ENCODE measurements at places on chromosomes 6 and 20.
A peak's percentile ranks its signal among the peaks of the same experiment; 100 is the strongest.

DNA sequence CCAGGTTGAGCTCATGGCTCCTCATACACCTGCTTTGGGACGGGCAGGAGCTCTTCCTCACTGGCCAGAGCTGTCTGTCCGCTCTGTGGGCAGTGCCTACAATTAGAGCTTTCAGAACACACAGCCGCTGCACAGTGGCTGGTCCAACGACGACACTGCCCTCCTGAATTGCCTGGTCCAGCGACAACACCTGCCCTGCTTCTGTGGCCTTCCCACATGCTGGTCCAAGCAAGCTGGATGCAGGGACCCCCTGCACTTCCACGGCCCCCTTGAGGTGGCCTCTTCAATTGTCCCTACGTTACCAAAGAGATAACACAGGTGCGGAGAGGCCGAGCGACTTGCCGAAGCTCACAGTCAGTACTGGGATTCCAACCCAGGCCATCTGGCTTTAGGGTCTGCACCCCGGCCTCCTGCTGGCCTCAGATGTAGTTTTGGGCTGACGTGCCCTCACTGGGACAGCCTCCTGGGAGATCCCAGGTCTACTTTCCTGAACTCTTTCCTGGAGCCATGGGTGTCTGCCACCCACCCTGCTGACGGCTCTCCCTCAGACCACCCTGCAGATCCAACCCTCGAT, 1.4 kb upstream of the CHRNA4 start:
- DNase-seq, result no peak

- DNase-seq, result no peak
Measured at GRCh38 chr6:35510916-35511561, 1.7 kb downstream of the TULP1 start.

- no peak for DNase-seq
Measured at GRCh38 chr6:170146640-170147039, 144.2 kb downstream of the DLL1 start.

GRCh38 chr20:54167909-54168872, 5.6 kb downstream of the CYP24A1 start:
- no peak for DNase-seq

DNA sequence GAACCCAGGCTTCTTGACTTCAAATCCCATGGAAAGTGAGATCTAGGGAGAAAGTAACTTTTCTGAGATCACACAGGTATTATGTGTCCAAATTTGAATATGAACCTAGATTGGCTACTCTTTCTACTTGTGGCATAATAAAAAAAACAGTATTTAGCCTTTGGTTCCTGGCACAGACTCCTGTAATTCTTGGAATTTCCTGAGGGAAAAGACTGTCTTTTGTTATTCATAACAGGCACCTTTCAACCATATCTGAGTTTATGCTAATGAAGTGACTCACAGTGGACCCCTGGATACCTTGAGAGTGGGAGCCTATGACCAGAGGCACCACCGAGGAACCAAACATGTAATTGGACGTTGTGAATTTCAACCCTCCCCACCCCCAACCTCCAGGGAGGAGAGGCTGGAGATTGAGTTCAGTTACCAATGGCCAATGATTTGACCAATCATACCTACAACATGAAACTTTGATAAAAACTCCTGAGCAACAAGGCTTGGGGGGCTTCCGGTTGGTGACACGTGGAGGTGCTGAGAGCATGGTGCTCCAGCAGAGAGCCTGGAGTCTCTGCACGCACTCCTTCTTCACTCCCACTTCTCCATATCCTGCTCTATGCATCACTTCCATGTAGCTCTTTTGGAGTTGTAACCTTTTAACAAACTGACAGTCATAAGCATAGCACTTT, 48.8 kb downstream of the LAMA4 start:
- DNase-seq, result no peak

DNA sequence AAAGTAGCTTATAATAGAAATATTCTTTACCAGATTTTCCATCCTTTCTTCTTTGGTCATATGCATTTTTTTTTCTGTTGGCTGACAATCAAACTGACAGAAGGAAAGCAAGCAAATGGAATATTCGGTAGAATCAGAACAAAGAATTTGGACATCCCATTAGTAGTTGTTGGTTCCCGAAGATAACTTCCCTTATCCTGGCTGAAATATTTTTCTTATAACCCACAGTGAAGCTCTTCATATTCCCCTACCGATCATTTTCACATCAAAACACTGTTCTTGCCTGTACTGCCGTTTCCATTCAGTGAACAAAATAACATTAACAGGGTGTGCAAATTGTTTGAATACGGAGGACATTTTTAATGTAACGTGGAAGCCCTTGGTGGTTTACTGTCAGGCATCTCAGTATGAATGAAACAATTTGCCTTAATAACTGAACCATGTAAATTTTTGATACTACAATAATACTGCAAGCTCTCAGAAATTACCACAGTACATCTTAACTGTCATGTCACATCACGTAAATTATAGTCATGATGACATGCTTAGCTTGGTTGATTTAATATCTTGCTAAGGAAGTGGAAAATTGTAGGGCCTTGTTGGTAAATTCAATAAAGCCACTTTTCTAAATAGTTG, 311.5 kb downstream of the LAMA2 start:
- DNase-seq, result no peak

DNA sequence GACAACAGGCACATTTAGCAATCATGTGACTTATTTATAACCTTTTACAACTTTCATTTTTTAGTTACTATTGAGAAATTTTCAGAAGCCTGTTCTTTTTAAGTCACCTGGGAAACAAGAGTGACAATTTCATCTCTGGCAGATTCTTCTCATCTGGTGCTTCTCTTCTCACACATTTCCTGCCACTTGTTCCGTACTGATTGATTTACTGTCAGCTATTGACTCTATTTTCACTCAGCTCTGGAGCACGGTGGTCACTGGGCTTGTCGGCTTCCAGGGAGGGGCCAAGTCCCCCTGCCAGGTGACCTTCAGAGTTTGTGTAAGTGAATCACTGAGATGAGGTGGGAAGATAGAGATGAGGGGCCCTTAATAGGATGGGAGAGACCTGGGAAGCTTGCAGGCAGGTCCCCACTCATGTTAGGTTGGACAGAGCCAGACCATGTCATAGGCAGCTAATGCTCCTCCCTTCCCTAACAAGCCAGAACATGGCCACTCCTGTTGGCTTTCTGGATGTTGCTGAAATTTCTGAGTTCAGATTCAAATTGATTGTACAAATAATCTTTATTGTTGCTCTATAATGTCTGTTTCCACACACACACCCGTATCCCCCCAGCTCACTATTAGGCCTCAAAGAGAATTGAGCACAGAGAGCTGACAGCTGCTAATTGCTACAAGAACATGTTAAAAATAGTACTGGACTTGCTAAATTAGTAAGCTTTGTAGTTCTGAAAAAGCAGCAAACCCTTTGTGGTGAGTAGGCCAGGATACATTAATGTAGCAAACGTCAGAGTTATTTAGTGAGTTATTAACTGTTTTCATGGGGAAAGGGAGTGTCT, 13.3 kb downstream of the DUSP22 start:
- DNase-seq, result no peak

GRCh38 chr6:408599-409102, 17.1 kb downstream of the IRF4 start:
- peak; percentile 12 for DNase-seq

- no peak for DNase-seq
Measured at GRCh38 chr20:13525225-13525940, 113.3 kb downstream of the TASP1 start.

DNA sequence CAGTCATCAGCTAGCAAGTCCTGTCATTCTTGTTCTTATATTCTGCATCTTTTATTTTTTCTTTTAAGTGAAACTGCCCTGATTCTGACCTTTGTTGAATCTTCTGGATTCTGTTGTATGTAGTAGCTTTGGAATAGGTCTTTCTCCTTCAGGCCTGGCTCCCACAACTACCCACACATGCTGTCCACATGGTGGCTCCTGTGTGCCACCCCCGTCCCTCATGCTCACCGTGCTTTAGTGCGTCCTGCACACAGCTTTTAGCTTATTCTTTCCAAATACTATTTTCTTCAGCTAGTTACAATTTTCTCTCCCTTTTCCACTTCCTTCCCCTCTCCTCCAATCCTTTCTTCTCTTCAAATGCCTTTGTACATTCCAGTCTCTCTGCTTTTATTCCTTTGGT, 61.8 kb downstream of the CTNNBL1 start:
- DNase-seq, result no peak

DNA sequence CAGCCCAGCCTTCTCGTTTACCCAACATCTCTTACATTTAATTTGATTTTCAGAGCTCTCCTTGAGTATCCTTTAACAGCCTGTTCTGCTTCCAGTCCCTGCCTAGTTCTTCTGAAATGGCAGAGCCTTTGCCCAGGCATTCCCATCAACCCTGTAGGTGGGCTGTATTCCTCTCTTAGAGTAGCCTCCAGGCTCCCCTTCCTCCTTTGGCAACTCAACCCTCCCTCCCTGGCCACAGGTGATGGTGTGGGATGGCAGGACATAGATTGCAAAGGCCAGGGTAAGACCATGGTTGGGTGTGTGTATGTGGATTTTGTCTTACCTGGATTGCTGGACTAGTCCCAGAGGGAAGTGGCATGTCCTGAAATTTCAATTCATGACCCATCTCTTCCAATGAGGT, 125.4 kb downstream of the F13A1 start:
- no peak for DNase-seq

- no peak for DNase-seq
Measured at GRCh38 chr6:25312034-25312620, 33.0 kb downstream of the CARMIL1 start.

DNA sequence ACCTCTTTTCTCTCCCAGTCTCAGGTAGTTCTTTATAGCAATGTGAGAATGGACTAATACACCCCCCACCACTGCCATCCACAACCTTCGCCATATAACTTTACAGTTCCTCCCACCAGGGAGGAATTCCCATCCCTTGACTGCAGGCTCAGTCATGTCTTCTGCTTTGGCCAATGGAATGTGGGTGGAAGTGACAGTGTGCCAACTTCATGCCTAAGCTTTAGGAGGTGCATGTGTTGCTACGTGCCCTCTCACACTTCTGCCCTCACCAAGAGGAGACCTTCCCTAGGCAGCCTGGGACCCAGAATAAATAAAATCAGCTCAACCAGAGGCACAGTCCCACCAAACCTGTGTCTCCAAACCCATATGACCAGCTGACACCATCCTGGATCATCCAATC, 33.0 kb upstream of the LRRN4 start:
- no peak for DNase-seq

DNA sequence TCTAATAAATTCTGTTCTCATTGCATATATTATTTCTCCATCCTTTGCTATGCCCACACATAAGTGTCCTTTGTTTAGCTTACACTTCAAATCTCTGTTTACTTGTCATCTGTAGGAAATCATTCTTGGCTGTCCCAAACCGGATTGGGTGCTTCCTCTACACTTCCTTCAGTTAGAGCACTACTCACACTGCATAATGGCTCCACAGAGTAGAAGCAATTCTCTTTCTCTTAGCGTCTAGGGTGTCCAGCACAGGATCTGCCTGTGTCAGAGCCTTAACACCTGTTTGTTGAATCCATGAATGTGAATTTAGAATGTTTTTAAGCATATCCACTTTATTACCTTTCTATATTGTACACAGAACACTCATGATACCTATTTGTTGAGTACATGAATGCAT, 87.0 kb upstream of the BMP2 start:
- DNase-seq, result no peak

All from CMK (cell line).